ENCODE measurements at places on chromosomes 12 and 14.

- no peak for DNase-seq
These were observed 28.3 kb downstream of the GNPTAB start for GRCh38 chr12:101802486-101802885.

- DNase-seq, result no peak
These were observed 1.6 kb downstream of the ZFC3H1 start for GRCh38 chr12:71661977-71662530.

DNA sequence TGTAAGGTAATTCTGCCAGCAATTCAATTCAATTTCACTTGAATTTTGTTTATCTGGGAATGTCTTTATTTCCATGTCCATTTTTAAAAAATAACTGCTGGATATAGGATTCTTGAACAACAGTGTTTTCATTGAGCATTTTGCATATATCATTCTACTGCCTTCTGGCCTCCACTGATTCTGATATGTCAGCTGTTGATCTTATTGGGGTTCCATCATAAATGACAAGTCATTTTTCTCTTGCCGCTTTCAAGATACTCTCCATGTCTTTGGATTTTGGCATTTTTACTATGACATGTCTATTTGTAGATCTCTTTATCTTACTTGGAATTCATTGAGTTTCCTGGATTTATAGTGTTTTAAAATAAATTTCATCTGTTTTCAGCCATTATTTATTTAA lies 180.5 kb upstream of the LMNTD1 start:
- no peak for DNase-seq

DNA sequence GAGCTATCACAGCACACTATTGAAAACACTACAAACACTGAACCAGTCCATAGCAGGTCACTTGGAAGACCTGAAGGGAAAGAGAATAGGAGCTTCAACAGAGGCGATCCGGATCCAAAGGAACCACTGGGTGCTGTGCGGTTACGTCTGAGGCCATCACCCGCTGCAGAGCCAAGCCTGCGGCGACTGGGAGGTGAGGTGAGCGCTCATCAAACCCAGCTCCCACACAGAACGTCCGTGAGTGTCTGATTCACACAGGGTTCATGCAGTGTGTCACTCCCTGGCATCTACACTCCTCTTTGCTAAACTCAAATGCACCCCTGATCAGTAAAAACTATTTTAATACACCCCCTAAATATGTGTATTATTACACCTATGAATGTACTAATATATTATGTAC lies 64.1 kb downstream of the TMEM132D start:
- DNase-seq, result no peak

Data from thoracic aorta (tissue), 2 donors.